ENCODE measurements at places on chromosomes 7 and 10. TPM values are rescaled to one million over a fixed set of nuclear protein-coding genes. Genes with fewer than 3 reads are reported as not detected.

GRCh38 chr10:72171175-72171630 is 44.6 kb upstream of the ANAPC16 start:
- peak; percentile 76 for DNase-seq

DNA sequence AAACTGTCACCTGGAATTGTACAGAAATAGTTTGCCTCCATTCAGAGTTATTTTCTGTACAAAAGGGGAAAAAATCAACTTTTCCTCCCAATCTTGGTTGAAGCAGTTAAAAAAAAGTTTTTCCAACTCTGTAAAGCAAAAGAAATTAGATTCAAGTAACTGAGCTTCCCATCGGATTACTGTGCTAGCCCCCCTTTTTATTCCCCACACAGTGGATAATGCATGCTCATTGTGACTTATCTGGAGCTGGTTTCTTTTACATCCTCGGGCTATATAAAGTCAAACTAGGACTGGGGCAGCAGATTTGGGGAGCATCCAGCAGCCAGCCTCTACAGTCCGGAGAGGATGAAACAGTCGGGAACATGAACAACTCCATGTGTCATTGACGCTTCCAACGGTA is at the start of gene TECTB:
TSS of gene TECTB (plus strand) at position 301 of the 400 bp plus-strand sequence. CDS start 335 bp downstream, outside the sequence.
- DNase-seq = no peak

DNA sequence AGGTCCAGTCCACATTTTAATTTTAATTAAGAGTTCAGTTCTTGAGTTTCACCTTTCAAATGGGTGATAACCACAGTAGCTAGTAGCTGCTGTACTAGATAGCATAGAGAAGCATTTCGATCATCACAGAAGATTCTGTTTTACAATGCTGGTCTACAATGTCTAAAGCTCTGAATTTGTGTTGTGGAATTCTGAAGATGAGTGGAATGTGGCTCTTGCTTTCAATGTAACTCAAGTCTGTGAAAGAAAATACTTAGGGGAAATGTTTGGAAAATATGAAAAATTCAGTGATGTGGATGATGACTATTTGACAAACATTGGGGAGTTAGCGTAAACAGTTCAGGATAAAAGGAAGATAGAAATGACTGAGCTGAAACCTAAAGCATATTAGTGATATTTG is 139.4 kb downstream of the GNAT3 start:
- peak; percentile 70 for DNase-seq

Gene FAM25A
- not detected for total RNA-seq

Gene TLL2
- 0.11 TPM for total RNA-seq

All from LHCN-M2 (cell line).